Left ventricle myocardium inferior (tissue), 1 donor: ENCODE measurements at places on chromosomes 3 and 15. TPM values are rescaled to one million over a fixed set of nuclear protein-coding genes. Genes with fewer than 3 reads are reported as not detected.

ERICH6 gene
- 0.55 TPM for total RNA-seq

IQCF2 gene
- total RNA-seq: not detected

RASGRP1 gene
- total RNA-seq: 0.44 TPM

GRCh38 chr3:71061037-71061436, 522.5 kb downstream of the FOXP1 start:
- peaks cover 92% of the 10 kb centered on the region for H3K4me1 ChIP-seq
- H3K27me3 ChIP-seq: no peaks in the 10 kb centered on the region
- DNase-seq: no peak
- H3K36me3 ChIP-seq: no peaks in the 10 kb centered on the region

DNA sequence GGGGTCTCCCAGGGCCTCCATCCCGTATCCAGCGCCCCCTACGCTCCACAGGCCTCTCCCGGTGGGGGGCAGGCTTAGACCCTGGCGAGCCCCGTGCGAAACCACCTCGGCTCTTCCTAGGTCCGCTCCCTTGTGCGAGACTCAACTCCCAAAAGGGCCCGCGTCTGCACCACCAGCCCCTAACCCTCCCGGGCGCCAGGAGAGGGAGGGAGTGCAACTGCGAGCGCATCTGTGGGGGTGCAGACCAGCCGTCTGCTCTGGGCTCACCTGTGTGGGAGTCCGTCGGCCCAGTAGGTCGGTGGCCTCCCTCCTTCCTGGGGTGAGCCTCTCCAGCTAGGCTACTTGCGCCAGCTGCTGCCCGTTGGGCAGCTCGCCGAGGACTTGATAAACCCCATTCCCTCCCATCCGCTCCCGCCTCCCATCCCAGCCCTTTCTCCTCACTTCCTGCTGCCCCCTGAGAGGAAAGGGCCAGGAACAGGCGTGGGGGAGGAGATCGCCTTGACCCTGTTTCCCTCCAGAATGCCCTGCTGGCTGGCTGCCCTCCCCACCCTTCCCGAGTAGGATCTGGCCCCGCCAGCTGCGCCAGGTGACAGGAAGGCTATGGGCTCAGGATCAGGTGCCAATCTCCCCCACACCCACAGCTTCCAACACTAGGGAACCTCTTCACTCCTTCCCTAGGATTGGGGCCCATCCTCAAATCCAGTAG, at the start of gene HYAL2:
Gene HYAL2, minus strand, starts transcription at position 360 of the 706 bp plus-strand sequence. CDS start 2,256 bp downstream, outside the sequence.
- no peaks in the 10 kb centered on the region for H3K27me3 ChIP-seq
- DNase-seq: peak; percentile 73
- peaks cover 93% of the 10 kb centered on the region for H3K4me1 ChIP-seq
- peak within 1 kb of the TSS; percentile 86 for H3K4me3 ChIP-seq
- H3K27ac ChIP-seq: peak within 1 kb of the TSS; percentile 99
- peaks cover 45% of the 10 kb centered on the region for H3K36me3 ChIP-seq
